ENCODE measurements at places on chromosomes 2 and 18.

DNA sequence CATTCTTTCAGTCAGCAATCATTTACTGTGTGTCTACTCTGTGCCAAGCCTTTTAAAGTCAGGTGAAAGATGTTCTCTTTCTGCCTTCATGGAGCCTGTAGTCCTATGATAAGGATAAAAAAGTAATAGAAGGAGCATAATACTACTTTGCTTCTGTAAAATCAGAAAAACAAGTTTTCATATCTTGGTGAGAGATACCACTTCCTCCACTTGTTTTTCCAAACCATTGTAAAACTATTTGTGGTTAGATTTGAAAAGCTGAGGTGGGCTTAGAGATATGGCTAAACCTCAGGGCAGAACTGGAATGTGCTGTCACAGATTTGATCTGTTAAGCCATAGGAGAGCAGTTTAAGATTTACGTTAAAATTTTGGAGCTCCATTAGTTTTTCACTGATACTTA is 104.7 kb upstream of the FAM117B start:
- DNase-seq: no peak

- no peak for DNase-seq
Measured at GRCh38 chr2:41576423-41576822, 471.4 kb upstream of the PKDCC start.

DNA sequence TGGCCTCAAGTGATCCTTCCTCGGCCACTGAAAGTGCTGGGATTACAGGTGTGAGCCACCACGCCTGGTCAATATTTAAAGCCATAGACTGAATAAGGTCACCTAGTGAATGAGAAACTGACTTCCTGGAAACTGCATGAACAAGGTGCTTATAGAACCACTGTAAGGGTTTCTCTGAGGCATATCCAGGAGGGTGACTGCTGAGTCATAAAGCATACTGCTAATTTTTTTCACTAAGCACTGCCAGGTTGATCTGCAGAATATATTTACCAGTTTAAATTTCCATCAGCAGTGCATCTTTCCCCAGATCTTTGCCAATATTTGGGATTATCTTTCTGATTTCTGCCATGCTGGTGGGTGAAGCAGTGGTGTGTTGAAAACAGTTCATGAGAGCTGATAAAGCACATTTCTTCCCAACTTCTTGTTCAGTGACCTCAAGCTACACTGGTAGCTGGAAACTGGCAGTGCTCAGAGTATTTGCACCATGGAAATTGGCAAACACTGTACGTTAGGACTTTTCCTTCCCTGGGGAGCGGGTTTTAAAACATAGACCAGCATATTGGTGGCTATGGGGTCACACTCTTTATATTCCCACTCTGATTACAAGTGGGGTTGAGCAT is 4.2 kb upstream of the CLIP4 start:
- no peak for DNase-seq

DNA sequence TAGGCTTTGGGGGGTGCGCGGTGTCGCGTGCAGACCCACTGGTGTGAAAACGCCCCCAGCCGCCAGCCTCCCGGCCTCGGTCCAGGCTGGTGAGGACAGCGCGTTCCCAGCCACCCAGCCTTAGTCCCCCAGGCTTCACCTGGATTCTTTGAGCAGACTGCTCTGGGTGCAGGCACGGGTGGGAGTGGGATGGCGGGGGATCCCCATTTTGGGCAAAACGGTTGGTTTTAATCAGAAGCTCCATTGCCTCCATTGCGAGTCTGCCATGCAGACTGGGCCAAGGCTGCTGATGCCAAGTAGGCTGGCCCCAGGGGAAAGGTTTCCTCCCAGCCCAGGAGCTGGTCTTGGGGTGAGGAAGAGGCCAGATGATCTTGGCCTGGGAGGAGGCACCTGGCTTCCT is 445 bp downstream of the MLPH start:
- DNase-seq: no peak

DNA sequence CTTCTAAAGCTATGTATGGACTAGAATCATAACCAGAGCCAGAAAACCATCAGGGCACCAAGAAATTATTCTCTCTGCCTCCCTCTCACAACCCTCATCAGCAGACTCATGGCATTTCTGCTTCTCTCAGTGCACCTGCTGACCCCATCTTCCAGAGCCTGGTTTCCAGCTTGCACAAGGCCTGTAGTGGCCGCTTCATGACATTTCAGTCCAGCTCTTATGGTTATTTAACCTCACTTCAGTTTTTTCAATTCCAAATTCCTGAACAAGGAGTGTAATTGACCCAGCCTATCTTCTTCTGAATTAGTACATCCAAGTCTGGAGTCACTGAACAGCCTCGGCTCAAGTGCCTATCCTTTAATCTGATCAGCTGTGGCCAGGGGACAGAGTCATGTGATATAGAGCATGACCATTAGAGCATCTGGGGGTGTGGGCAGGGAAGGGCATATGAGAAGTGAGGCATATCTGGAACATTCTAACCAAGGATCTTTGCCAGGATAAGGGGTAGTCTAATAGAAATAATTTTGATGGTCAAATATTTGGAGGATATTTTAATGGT is 97.2 kb upstream of the TMEM17 start:
- no peak for DNase-seq
